Suppressor macrophage treated with lipopolysaccharide for 4 hours (primary cell): ENCODE measurements at places on chromosomes 7 and 10.
A peak's percentile ranks its signal among the peaks of the same experiment; 100 is the strongest.

GRCh38 chr10:132655735-132656134, 118.1 kb downstream of the INPP5A start:
- DNase-seq = no peak

DNA sequence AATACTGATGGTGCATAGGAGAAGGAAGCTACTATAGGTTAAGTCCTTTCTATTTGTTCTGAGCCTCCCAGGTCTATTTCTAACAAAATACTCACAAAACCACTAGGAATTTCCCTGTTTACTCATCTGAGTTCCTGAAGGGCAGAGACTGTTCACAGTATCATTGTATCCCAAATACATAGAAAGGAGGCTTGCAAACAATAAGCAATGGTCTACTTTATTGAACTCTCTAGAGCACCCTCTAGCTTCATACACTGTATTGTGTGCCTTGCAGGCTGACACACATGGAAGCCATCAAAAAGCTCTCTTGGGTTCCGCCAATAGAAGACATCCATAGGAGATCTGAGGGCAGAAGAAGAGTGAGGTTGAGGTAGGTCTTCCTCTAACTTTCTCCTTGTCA, 826.1 kb downstream of the GRM8 start:
- DNase-seq = no peak

- no peak for DNase-seq
Measured at GRCh38 chr7:91135300-91135699, 128.9 kb upstream of the FZD1 start.

DNA sequence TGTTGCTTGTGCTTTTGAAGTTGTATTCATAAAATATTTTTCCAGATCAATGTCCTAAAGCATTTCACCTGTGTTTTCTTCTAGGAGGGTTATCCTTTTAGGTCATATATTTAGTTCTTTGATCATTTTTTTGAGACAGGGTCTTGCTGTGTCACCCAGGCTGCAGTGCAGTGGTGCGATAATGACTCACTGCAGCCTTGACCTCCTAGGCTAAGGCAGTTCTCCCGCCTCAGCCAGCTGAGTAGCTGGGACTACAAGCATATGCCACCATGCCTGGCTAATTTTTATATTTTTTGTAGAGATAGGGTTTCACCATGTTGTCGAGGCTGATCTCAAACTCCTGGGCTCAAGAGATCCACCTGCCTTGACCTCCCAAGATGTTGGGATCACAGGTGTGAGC, 315.8 kb upstream of the KAT6B start:
- no peak for DNase-seq

DNA sequence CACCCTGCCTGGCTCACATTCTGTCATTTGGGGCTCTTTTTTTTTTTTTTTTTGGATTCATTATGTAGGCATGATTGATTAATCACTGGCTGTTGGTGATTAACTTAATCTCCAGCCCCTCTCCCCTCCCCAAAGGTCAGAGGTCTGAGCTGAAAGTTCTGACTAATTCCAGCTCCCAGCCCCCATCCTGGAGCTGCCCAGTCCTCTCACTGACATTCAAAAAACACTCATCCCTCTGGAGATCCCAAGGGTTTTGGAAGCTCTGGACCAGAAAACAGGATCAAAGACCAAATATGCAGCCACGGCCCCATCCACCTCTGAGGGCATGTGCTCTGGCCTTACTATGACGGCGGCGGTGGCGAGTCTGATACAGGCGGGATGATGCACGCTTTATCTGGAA, 53.8 kb downstream of the RBM17 start:
- DNase-seq = no peak

DNA sequence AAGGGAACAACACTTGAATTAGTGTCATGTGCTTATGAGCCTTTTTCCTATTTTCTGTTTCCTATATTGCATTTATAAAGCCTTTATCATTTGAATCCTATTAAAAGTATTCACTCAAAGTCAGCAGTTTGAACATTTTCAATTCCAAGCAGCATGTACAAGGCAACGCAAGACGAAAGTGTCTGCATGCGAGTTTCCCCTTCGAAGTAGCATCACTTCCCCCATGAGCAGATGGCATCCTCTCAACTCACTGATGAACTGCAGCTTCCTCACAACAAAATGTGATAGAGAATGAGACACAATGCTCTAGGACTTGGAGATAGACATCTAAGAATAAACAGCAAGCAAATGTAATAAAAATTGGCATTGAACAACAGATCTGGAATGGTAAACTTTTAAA, 270.7 kb downstream of the PRPF18 start:
- peak; percentile 77 for DNase-seq

DNA sequence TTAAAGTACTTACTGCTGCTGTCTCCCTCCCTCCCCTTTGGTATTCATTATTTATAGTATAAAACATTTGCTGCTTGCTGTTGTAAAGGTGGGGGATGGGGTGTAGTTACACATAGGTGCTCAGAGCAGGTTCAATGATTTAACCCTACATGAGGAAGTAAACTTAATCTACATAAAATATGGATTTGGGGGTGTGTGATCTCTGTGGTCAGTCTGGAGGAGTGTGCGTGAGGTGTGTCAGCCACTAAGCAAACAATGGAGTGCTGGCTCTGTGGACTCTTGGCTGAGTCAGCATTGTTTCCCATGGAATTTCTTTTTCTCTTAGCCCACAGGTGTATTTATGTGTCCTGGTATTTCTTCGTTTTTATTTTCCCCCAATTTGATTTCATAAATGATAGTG, 133.9 kb downstream of the AUTS2 start:
- no peak for DNase-seq

DNA sequence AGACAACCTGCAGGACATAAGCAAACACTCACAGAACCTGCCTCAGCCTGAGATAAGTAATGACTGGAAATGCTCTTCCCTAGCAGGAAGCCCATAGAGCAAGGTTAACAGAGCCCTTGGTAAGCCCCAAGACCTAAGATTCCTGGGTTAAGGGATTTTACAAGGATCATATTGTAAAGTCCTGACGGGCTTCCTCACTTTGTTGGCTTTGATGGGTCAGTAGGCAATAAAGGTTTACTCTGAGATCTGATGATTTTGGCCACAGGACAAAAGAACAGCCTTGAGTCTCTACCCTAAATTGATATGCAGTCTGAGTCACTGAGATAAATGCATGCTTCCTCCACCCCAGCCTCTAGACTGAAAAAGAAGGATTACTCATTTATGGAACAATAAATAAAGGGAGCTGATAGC, 270.8 kb downstream of the HTR7 start:
- no peak for DNase-seq
